Upper lobe of right lung (tissue), 1 donor: ENCODE measurements at places on chromosomes 4 and X. TPM values are rescaled to one million over a fixed set of nuclear protein-coding genes. Genes with fewer than 3 reads are reported as not detected.

Gene GASK1B
- total RNA-seq: 37.3 TPM

Gene GPAT3
- 8.3 TPM for total RNA-seq

Gene USO1
- 64.2 TPM for total RNA-seq

Gene FAM9B
- 0.52 TPM for total RNA-seq

DNA sequence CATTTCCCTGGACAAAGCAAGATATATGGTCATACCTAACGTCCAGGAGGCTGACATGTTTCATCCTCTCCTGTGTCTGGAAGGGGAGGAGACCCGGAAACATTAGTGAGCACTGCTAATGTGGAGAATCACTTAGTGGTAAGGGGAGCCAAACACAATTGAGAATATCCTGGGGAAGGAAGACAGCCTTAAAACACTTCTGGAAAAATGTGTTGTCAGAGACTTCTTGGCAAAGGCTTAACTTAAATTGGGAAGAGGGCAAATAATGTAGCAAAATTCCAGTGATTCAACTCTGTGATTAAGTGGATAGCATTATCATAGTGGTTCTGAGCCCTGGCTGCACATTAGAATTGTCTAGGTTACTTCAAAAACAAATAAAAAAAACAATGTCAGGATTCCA lies 39.5 kb downstream of the SPARCL1 start:
- H3K36me3 ChIP-seq: peaks cover 52% of the 10 kb centered on the region
- no peak for DNase-seq
- H3K27me3 ChIP-seq: no peaks in the 10 kb centered on the region
- H3K4me3 ChIP-seq: no peak overlapping the region
- no peaks in the 10 kb centered on the region for H3K4me1 ChIP-seq
- H3K27ac ChIP-seq: peak overlapping the region; percentile 1

DNA sequence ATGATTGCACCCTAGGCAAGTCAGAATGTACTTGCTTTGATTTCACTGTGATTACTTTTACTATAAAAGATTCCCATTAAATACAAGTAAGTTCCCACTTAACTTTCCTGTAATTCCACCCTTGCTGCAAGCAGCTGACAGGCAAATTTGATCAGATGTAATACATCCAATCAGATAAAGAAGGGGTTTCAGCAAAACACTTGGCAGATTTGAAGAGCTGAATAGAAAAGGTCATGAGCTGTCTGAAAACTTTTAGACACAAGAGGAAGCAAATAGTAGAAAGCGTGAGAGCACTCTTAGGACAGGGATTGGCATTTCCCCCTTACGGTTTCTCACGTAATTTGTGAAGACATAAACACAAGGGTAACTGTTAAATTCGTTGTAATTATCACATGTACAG lies 22.8 kb downstream of the HSD17B13 start:
- no peak for DNase-seq
- H3K27me3 ChIP-seq: no peaks in the 10 kb centered on the region
- no peaks in the 10 kb centered on the region for H3K4me1 ChIP-seq
- H3K36me3 ChIP-seq: no peaks in the 10 kb centered on the region

DNA sequence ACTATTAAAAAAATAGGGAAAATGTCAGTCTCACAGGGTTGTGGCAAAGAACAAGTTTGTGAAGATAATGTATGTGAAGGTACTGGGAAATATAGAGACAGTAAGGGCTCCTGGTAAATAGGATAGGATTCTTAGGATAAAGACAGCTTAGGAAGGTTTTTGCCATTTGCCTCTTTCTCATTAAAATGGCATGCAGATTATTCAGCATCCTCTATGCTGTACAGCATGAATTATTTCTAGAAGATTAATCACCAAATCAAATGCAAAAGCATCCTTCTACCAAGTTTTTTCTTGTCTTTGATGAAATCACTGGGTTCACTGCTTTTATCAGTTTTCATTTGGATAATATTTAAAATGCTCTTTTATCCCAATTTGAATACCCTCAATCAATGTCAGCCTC lies 142.8 kb downstream of the NDST3 start:
- no peaks in the 10 kb centered on the region for H3K36me3 ChIP-seq
- no peak for DNase-seq
- H3K4me1 ChIP-seq: no peaks in the 10 kb centered on the region
- no peaks in the 10 kb centered on the region for H3K27me3 ChIP-seq
- no peak overlapping the region for H3K4me3 ChIP-seq

DNA sequence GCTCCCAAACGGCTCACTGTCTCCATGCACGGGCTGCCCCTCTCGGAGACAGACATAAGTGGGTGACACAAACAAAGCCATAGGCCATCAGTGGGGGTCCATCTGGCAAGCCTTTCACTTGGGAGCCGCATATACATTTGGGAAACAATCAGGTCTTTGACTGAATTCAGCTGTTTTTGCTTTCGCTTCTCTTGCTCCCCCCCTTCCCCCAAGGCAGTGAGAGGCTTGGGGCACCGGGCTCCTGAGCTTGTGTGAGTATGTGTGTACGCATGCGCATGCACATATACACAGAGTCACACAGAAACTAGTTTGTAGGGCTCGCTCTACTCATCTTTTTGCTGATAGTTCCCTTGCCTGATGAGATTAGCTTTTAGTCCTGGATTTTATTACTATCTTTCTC lies 284.4 kb downstream of the AFF2 start:
- H3K4me1 ChIP-seq: no peaks in the 10 kb centered on the region
- no peaks in the 10 kb centered on the region for H3K27me3 ChIP-seq
- no peaks in the 10 kb centered on the region for H3K36me3 ChIP-seq
- DNase-seq: no peak
- no peak overlapping the region for H3K4me3 ChIP-seq
- no peak overlapping the region for H3K27ac ChIP-seq

DNA sequence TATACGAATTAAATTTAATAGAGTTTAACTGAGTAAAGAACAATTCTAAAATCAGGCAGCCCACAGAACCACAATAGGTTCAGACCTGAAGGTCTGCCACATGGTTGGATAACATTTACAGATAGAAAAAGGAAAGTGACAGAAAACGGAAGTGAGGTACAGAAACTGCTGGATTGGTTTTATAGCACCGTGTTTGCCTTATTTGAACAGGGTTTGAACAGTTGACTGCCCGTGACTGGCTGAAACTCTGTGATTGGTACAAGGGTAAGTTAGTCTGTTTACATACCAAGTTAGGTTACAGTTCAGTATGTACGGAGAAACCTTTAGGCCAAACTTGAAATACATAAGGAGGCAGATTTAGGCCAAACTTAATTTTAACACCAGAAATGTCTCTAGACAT lies 64.1 kb upstream of the ATXN3L start:
- no peaks in the 10 kb centered on the region for H3K36me3 ChIP-seq
- H3K4me3 ChIP-seq: no peak overlapping the region
- DNase-seq: no peak
- H3K27me3 ChIP-seq: no peaks in the 10 kb centered on the region
- no peak overlapping the region for H3K27ac ChIP-seq
- H3K4me1 ChIP-seq: no peaks in the 10 kb centered on the region

DNA sequence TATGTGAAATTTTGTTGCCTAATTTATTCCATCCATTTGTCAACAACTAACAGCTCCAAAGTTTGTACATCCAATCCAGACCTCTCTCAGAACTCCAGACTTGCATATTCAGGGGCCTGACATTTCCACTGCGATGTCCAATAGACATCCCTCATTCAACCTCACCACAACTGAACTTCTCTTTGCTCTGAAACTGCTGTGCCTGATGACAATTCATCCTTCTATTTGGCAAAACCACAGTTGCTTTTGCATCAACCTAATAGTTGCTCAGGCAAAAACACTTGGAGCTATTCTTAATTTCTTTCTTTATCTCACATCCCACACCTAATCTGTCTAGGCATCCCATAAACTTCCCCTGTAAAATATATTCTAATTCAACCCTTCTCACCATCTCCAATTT lies 56.5 kb downstream of the ANTXR2 start:
- H3K27me3 ChIP-seq: no peaks in the 10 kb centered on the region
- H3K4me3 ChIP-seq: no peak overlapping the region
- H3K4me1 ChIP-seq: no peaks in the 10 kb centered on the region
- no peak for DNase-seq
- peaks cover 16% of the 10 kb centered on the region for H3K36me3 ChIP-seq

GRCh38 chr4:88275516-88275915 lies 8.8 kb downstream of the PPM1K start:
- DNase-seq: no peak
- H3K4me1 ChIP-seq: peaks cover 6% of the 10 kb centered on the region
- no peaks in the 10 kb centered on the region for H3K27me3 ChIP-seq
- no peak overlapping the region for H3K27ac ChIP-seq
- no peak overlapping the region for H3K4me3 ChIP-seq
